Hypothalamus (tissue), 51 donors: ENCODE measurements at places on chromosomes 1 and 21.
A peak's percentile ranks its signal among the peaks of the same experiment; 100 is the strongest.

DNA sequence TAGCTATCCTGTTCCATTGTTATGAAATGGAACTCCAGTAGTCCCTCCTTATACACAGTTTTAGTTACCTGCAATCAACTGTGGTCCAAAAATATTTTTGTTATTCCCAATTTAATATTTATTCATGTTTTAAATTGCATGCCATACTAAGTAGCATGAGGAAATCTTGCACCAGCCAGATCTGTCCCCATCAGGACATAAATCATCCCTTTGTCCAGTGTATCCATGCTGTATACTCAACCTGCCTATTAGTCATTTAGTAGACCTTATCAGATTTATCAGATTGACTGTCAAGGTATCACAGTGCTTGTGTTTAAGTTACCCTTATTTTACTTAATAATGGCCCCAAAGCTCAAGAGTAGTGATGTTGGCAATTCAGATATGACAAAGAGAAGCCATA lies 207.9 kb upstream of the DMRTA2 start:
- DNase-seq: no peak

GRCh38 chr1:25795946-25796810 lies 3.8 kb upstream of the SELENON start:
- DNase-seq: no peak

GRCh38 chr1:150561974-150562445 lies 12.8 kb downstream of the ADAMTSL4 start:
- DNase-seq: peak; percentile 45

- DNase-seq: no peak
Measured at GRCh38 chr1:204263254-204263910, 49.6 kb upstream of the GOLT1A start.

DNA sequence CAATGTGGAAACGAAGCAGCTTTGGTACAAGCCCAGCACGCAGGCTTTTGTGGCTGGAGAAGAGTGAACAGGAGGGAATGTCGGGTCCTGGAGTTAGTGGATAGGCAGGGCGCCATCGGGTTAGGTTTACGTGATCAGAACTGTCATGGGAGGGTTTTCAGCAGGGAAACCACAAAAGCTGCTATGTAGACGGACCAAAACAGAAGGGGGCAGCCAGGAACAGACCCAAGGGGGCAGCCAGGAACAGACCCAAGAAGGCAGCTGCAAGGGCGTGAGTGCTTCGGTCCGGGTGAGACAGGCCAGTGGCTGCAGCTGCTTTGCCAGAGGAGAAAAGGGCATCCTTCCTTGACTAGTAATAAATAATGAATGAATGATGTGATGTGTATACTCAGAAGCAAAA lies 77.5 kb upstream of the KIF1B start:
- no peak for DNase-seq

GRCh38 chr1:9129266-9130041 lies 552 bp upstream of the GPR157 start:
- peak; percentile 40 for DNase-seq

DNA sequence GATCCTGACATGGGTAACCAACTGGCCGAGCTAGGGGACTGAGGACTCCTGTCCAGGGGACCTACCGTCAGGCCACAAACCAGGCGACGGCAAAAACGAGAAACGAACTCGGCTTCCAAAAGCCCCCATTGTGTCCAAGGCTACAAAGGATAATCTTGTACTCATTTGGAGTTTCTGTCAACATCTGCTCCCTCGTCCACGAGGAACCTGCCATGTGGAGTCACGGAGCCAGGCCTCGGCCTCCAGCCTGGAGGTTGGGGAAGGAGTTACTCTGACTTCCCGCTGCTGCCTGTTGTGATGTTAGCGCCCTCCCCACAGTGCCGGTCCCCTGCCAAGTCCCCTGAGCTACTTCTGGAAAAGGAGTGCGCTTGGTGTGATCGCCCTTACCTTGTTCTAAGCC lies 7.3 kb downstream of the KRTAP10-1 start:
- DNase-seq: no peak

GRCh38 chr21:26137379-26138060 lies 33.0 kb downstream of the APP start:
- DNase-seq: no peak
